ENCODE measurements at places on chromosomes 2 and 18. TPM values are rescaled to one million over a fixed set of nuclear protein-coding genes. Genes with fewer than 3 reads are reported as not detected.

Gene NR4A2
- total RNA-seq, result not detected

Gene RUFY4
- total RNA-seq, result not detected

Gene ASAP2
- 59.4 TPM for total RNA-seq

Gene TRABD2A
- total RNA-seq, result 1.1 TPM

Gene HOXD4
- total RNA-seq, result 6.6 TPM
